ENCODE measurements at places on chromosomes 5 and 9.

- peak; percentile 67 for ATAC-seq
Observed at GRCh38 chr5:149215478-149216090, 56.1 kb upstream of the AFAP1L1 start.

DNA sequence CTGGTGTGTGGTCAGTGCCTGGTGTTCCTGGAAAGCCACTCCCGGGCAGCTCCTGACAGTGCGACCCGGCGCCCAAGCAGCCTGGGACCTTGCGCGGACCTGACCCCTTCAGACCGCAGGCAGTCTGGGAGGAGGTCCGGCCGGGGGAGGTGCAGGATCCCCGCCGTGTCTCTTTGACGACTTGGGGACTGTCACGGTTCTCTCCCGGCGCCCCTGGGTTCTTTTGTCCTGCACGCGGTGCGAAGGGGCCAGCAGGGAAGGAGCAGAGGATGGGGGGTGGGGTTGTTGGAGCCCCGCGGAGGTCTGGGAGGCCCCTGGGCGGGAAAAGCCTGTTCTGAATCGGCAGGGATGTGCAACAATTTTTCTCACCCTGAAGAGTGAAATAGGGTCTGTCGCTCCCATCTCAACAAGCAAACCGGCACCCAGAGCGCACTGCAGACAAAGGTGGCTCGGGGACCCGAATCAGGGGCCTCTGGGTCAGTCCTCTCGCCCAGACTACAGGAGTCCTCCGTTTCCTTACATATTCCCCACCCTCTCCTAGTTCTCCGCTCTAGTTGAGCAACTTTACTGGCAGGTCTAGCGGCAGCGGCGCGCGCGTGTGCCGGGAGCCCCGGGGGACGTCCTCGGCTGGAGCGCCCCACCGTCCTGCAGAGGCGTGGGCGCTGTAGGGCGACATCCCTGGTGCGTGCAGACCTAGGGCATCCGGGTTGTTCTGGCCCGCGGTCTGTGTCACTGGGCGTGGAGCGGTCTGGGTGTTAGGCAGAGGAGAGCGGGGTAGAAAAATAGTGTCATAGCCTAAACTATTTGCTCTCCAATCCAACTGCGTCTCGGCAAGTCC lies 1.2 kb downstream of the VCAN start:
- peak; percentile 33 for ATAC-seq

DNA sequence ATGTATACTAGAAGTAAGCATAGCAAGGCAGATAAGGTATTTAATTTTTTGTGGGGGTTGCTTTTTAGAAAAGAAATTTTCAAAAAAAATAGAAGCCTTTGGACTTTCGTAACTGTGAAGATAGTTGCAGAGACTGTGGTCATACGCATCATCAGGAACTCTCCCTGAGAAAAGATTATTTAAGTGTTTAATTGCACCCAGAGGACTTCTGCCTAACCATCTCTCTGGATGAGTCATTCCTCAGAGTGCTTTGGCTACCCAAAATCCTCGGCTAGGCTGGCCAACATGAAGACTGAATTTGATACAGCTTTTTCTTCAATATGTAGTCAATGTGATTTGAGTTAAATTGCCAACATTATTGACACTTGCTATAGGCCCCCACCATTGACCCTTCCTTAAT lies 296.4 kb downstream of the TLR4 start:
- ATAC-seq = no peak

DNA sequence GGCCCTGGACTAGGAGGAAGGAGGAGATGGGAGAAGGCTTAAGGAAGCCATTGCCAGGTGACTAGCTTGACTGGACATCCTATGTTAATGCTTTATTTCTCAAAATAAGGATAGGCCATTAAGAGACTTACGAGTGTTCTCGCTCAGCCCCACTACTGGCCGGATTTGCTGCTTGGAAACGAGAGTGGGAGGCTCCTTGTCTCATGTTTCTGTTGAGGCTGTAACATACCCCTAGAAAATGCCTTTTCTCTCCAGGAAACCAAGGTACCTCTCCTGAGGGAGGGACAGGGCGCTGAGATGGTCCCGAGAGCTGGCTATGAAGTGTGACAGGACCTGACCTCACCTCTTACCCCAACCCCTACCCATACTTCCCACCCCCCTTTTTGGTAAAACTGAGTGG lies 60.0 kb downstream of the RALGPS1 start:
- no peak for ATAC-seq

DNA sequence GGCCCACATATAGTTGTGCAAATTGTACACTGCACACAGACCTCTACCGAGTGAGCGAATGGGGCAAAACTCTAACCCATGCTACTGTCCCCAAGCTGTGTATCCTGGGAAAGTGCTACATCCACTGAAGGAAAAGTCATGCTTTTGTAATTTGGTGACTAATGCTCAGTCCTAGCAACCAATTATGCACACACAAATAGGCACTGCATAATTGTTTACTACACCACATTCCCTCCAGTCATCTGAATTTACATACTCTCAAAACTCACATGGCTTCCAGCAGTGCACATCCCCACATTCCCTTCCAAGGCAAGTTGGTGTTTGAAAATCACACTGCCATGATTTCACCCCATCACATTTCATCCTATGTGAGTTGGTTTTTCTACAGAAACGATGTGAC lies 125.9 kb upstream of the OSMR start:
- ATAC-seq = peak; percentile 64

- ATAC-seq = no peak
Observed at GRCh38 chr9:8705861-8706260, 906.3 kb upstream of the DMAC1 start.

GRCh38 chr5:122690266-122690665 lies 84.6 kb upstream of the SNX2 start:
- ATAC-seq = no peak

DNA sequence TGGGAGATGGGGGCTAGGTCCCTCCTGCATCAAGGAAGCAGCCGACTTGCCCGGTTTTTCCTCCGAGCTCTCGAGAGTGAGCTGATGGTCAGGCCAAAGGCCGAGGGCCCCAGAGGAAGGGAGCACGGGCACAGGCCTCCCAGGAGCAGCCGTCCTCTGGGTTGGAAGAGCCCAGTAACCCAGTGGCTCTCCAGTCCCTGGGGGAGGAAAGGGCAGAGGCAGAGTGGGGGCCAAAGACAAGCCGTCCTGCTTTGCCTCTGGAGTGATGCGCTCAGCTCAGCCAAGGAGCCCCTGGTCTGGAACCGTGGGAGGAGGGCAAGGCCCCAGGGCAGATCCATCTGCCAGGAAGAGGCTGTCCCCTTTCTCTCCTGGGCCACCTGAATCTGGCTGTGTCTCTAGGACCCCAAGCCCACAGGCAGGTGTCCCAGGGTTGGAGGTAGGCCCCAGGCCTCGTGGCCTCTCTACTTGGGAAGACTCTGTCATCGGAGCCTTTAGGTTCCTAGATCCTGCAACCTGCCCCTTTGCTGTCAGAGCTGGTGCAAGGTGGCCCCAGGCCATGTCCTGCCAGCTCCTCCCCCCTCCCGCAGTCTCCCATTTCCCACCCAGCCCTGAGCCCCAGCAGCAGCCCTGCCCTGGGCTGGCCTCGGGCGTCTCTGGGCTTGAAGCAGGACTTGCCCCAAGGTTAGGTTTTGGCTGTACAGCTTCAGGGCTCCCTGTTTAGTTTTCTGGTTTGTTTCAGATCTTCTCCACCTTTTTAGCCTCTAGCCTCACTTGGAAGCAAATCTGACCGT lies 224.1 kb downstream of the CACNA1B start:
- ATAC-seq = no peak

DNA sequence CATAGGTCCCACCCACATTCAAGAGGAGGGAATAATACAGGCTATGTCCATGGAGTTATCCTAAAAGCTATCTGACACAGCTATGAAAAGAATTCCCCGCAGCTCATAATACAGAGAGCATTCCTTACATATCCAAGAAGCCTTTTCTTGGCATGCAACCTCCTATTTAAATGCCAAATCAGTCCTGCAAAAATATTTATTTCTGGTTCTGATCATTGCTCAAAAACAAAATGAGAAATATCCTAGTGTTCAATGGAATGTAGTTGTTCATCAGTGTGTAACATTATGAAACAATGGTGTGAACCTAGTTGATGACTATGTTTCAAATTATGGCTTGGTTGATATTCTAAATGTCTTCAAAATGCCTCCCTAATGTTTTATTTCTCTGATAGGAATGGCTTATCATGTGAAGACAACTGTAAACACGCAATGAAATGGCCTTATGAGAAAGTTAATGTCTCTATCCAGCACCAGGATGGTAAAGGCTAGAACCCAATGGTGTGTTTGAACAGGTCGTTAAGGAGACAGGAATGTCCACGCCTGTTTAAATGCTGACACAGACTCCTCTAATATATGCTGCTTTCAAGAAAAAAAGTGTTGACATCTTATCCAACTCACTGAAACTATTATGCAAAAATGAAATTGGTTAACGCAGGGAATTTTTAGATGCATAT lies 126.7 kb upstream of the CDH6 start:
- ATAC-seq = peak; percentile 57

DNA sequence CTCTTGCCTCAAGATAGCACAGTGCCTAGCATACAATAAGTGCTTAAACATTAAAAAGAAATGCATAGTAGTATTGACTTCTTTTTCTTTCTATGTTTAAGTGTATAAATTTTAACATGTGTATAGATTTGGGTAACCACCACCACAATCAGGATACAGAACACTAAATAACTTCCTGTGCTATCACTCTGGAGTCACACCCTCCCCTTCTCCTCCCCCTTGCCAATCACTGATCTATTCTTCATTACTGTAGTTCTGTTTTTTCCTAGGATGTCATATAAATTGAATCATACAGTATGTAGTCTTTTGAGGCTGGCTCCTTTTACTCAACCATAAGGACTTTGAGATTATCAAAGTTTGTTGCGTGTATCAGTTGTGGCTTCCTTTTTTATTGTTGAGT lies 68.5 kb downstream of the OSTF1 start:
- ATAC-seq = no peak

GRCh38 chr5:59055745-59056448 lies 473.0 kb downstream of the RAB3C start:
- no peak for ATAC-seq

GRCh38 chr5:148163345-148163744 lies 5.0 kb upstream of the SPINK14 start:
- no peak for ATAC-seq

DNA sequence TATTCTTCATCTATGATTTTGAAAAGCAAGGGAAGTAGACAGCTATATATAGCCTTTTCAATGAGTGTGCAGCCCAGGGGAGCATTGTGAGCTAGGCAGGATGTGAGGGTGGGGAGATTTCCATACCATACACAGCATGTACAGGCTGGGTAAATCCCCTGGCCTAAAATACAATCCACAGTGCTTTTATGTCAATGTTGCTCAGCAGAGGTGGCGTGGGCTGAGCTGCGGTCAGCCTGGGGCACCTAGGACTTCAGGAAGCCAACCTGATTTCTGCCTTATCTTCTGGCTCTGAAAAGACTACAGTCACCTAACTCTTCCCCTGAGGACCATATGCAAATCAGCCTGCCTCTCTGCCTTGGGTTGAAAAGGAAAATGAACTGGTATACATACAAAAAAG lies 6.3 kb upstream of the GARIN3 start:
- no peak for ATAC-seq

DNA sequence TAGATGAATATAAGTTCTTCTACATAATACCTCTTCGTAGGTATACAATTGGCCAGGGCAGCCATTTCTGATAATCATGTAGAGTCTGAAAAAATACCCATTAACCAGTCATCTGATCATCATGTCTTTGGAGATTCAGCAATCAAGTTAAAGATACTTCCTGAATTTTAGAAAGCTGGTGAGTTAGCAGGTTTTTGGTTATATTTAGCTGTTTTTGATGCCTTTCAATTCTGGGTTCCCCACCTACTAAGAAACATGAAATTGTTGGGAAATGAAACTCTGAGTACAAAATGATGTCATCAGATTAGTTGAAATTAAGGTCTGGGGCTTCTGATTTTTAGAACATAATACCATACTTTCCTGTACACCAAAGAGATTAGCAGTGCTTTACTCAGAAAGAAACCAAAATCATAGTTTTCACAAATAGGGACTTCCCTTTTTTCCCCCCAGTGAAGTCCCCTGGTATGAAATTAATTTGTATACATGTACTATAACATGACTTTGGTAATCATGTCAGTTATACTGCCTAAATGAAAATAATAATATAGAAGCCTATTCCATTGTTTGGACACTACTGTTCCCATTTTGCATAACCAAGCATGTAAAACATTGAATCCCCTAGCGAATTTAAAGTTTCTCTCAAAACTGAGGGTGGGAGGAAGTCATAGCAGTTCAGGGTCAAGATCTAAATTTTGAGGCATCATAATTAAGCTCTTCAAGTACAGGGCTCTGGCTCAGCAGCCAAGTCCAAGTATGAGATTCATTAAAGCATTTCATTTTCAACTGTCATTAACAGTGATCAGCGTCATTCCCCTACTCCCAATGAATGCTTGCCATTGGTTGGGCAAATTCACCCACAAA lies 17.9 kb downstream of the PRLR start:
- ATAC-seq = no peak

DNA sequence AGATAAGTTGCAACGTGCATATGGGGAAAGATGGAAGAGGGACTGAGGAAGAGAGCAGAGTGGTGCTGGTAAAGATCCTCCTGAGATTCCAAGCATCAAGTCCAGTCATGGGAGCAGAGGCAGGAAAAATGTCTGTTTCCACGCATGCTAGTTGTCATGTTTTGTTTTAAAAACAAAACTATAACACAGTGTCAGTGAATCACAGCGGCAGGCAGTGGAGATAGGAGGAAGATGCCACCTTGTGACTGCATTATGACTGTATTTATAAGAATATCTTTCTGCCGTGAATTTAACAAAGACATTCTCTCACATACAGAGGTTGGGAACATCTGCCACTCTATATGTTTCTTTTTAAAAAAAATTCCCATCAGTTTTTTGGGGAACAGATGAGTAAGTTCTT lies 3.7 kb upstream of the SVEP1 start:
- ATAC-seq = peak; percentile 26

DNA sequence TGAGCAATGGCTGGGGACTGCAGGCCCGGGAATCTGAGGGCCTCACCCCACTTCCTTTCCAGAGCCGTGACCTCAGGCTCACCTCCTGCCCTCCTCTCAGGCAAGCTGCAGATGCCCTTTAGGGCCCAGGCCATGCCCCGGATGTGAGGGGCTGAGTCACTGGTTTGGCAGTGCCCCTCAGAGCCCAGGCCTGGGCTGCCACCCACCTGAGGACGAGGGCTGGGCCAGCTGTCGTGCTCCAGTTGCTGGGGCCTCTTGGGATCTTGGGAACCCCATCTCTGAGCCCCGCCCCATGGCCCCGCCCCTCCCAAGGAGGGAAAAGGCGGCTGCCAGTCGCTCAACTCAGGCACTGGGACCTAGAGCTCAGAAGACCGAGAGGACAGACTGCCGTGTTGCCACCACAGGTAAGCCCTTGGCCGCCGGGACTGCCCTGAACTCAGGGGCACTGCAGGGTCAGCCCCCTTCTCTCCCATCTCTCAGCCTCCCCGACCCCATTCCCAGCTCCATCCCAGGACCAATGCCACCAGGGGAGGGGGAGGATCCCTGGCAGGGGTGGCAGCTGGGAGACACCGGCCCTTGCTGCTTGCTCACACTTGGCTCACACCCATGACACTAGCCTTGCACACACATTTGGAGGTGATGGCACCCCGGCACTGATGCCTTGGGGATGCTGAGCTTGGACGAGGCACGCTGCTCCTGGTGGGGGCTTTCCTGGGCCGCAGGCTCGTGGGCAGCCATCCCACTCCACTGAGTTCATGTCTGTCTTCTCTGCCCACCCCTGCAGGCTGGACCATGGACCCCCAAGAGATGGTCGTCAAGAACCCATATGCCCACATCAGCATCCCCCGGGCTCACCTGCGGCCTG lies at the start of gene CYSRT1:
Gene CYSRT1, plus strand, starts transcription at position 345 of the 865 bp plus-strand sequence. Its CDS starts 448 bp downstream, at position 793.
- ATAC-seq = no peak

- ATAC-seq = no peak
Observed at GRCh38 chr9:86491468-86492266, 137.5 kb upstream of the TUT7 start.

Measured in SK-N-SH treated with all-trans-retinoic acid at 6 μM for 48 hours (cell line).